Activated naive CD8-positive, alpha-beta T cell treated with anti-CD3 and anti-CD28 coated beads for 36 hours (primary cell): ENCODE measurements at places on chromosomes 12 and 14. TPM values are rescaled to one million over a fixed set of nuclear protein-coding genes. Genes with fewer than 3 reads are reported as not detected.

GRCh38 chr14:60981633-60982455 is 799 bp downstream of the SLC38A6 start:
- H3K4me1 ChIP-seq = peaks cover 24% of the 10 kb centered on the region
- no peaks in the 10 kb centered on the region for H3K27me3 ChIP-seq
- H3K4me3 ChIP-seq = no peak overlapping the region
- DNase-seq = no peak
- H3K36me3 ChIP-seq = peaks cover 23% of the 10 kb centered on the region

DNA sequence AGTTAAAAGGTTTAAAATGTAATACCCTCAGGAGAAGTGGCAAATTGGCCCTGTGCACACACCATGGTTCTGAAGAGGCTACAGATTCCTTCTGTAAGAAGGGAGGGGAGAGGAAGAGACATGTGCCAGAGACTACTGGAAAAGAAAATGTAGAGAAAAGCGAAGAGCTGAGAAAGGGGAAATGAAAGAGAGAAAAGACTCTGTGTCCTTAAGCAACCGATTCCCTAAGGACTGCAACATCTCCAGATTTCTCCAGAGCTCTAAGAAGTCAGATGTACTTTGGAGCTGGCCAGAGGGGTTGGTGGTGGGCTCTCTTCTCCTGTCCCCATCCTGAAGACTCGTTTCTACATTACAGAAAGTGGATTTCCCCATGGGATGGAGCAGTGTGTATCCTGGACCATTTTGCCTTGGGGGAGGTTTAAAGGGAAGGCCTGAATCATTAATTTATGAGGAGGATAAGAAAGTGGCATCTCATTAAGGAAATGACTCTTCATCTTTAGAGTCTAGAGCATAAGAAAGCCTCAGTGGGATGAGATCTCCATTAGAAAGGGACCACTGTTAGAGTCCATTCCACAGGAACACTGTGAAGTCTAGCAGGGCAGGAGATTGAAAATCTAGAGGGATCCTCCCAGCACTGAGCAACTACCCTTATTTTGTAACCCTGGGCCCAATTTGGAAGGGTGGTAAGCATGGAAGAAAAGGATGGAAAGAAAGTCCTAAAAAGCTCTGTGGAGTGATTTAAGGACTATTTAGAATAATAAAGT is 45.5 kb upstream of the FUT8 start:
- no peak overlapping the region for H3K27ac ChIP-seq
- H3K27me3 ChIP-seq = no peaks in the 10 kb centered on the region
- H3K36me3 ChIP-seq = peaks cover 36% of the 10 kb centered on the region
- DNase-seq = no peak

DNA sequence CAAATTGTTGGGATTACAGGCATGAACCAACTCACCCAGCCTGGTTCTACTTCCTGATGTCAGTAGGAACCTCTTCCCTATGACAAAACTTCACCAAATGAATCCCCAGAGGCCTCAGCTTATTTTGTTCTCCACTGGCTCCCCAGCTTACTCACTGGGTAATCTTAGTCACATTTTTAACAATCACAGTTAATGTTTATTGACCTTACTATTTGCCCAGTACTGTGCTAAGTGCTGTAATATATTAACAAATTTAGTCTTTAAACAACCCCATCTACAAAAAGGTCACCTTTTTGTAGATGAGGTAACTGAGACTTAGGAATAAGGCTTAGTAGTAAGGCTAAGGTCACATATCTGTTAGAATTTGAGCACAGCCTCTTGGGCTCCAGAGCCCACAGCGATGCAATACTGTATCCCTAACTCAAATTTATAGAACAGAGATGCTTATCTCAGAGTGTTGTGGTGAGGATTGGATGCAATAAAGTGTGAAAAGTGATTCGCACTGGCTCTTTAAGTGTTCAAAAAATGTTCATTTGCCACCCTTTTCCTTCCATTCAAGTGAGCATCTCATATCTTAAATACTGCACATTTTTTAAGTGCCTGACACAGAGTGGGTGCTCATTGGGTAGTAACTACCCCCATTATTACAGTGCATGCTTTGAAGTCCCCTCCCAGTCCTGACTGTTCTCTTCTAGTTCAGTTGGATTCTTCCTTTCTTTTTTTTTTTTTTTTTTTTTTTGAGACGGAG is 146.4 kb upstream of the ARHGAP5 start:
- no peaks in the 10 kb centered on the region for H3K27me3 ChIP-seq
- DNase-seq = no peak
- H3K36me3 ChIP-seq = no peaks in the 10 kb centered on the region
- H3K4me1 ChIP-seq = peaks cover 2% of the 10 kb centered on the region
- H3K4me3 ChIP-seq = no peak overlapping the region
- H3K27ac ChIP-seq = no peak overlapping the region

DNA sequence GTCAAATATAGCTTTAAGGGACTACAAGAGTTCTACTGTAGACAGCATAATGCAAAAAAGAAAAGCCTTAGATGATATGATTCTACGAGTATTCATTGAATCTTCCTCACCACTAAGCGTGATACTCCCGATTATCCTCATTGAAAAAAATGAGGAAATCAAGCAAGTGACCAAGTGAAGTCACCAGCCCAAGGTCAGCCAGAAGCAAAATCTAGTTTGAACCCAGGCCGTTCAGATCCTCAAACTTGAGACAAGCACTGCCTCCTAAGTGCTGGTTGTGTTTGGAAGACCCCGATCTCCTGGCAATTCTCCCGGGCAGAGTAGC is 845 bp downstream of the GIT2 start:
- no peaks in the 10 kb centered on the region for H3K27me3 ChIP-seq
- peaks cover 54% of the 10 kb centered on the region for H3K4me1 ChIP-seq
- no peak for DNase-seq
- peak overlapping the region; percentile 86 for H3K27ac ChIP-seq

GRCh38 chr12:97524812-97525211 is 62.2 kb downstream of the RMST start:
- H3K4me3 ChIP-seq = no peak overlapping the region
- H3K36me3 ChIP-seq = no peaks in the 10 kb centered on the region
- no peaks in the 10 kb centered on the region for H3K4me1 ChIP-seq
- H3K27me3 ChIP-seq = no peaks in the 10 kb centered on the region
- DNase-seq = no peak
- H3K27ac ChIP-seq = no peak overlapping the region

DNA sequence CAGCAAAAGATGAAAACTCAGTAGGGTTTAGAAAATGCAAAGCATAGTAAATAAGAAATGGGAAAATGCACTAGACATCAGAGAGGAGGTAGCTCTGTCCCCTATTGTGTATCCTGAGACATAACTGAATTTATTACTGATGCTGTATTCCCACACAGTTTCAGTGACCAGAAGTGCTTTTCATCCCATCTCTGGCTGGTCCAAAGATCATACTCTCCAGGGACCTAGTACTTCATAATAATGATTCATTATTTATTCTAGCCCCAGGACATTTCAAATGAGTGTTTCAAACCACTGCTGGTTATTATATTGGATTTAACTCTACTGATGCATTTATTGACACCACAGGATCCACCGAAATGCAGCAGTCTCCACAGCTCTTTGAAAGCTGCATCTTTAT is 163.3 kb downstream of the PAWR start:
- no peaks in the 10 kb centered on the region for H3K36me3 ChIP-seq
- no peaks in the 10 kb centered on the region for H3K27me3 ChIP-seq
- no peaks in the 10 kb centered on the region for H3K4me1 ChIP-seq
- H3K4me3 ChIP-seq = no peak overlapping the region
- no peak overlapping the region for H3K27ac ChIP-seq
- DNase-seq = no peak

DNA sequence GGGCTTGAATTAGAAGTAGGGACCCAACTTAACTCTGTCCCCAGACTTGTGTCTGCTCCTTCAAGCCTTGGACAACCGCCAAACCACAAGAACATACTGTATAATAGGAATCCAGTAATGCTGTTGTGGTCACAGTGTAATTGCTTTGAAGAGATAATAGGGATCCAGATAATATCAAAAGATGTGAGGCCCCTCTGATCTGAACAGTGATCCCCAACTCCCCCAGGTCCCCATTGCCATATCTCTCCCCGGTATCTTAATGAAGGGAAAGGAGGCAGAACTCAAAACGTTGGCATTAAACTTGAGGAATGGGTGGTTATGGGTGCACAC is 8.5 kb upstream of the PLEKHH1 start:
- no peak overlapping the region for H3K4me3 ChIP-seq
- DNase-seq = no peak

DNA sequence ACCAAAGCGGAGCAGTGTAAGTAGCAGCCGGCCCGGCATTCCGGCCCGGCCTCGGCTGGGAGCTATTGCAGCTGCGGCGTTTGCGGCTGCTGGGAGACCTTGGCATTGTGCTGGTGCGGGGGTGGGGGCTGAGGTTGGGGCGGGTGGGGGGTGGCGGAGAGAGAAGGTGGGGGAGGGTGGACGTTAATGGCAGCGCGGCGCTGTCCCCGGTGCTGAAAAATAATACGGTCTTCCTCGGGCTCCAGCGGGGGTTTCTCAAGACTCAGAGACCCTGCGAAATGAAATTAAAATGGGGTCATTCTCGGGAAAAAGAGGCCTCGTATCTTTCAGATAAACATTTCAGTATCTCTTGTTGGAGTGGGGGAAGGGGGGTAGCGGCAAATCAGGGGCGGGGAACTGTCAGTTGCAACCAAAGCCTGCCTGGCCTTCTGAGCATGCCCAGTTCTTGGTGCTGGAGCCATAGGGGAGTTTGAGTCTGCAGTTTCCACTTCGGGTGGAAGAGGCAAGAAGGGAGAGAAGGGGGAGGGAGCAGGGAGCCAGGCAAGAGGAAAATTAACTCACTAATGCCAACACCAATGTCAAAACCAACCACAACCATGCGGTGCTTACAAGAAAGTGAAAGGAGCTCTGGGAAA is 414 bp downstream of the UNC79 start:
- no peak overlapping the region for H3K27ac ChIP-seq
- H3K4me1 ChIP-seq = no peaks in the 10 kb centered on the region
- H3K27me3 ChIP-seq = peaks cover 55% of the 10 kb centered on the region

The HCAR1 gene
- 0.54 TPM for total RNA-seq

The TSPAN11 gene
- total RNA-seq = not detected

The POMT2 gene
- total RNA-seq = 14.2 TPM

The ERG28 gene
- 13.9 TPM for total RNA-seq

The ADAM20 gene
- total RNA-seq = not detected

The GLIPR1L1 gene
- not detected for total RNA-seq
